ENCODE measurements at places on chromosomes 1 and 21.
A peak's percentile ranks its signal among the peaks of the same experiment; 100 is the strongest.

DNA sequence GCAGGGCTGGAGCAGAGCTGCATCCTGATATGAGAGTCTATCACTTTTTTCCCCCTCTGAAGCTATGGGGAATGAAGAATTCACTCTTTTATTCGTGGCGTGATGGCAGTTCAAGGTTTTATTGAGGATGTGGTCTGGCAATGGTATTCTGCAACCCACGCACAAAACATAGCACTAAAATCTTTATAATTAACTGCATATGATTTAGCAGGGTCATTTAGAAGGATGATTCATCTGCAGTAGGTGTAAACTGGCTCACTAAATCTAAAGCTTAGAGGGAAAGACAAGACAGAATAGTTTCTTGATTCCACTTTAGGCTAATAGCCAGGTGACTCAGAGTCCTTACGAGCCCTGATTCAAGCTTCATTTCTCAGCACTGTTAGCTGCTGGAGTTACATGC, 25.0 kb upstream of the CHRM3 start:
- no peak for DNase-seq

GRCh38 chr1:163863731-163864130, 542.0 kb downstream of the NUF2 start:
- no peak for DNase-seq

DNA sequence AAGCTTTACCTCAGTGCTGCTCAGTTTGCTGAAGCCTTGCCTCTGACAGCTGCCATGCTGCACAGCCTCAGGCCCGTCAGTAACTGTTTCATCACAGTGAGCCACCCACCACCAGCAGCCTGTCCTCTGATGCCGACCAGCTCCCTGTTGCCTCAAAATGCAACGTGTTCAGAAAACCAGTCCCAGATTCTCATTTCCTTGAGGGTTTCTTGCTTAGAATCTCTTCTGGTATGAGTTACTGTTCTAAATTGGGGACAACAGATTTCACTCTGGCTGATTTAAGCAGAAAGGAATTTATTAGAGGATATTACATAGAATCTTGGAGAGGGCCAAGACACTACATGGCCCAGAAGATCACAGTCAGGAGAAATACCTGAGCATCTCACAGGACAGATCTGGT, 11.0 kb downstream of the UBL4B start:
- no peak for DNase-seq

DNA sequence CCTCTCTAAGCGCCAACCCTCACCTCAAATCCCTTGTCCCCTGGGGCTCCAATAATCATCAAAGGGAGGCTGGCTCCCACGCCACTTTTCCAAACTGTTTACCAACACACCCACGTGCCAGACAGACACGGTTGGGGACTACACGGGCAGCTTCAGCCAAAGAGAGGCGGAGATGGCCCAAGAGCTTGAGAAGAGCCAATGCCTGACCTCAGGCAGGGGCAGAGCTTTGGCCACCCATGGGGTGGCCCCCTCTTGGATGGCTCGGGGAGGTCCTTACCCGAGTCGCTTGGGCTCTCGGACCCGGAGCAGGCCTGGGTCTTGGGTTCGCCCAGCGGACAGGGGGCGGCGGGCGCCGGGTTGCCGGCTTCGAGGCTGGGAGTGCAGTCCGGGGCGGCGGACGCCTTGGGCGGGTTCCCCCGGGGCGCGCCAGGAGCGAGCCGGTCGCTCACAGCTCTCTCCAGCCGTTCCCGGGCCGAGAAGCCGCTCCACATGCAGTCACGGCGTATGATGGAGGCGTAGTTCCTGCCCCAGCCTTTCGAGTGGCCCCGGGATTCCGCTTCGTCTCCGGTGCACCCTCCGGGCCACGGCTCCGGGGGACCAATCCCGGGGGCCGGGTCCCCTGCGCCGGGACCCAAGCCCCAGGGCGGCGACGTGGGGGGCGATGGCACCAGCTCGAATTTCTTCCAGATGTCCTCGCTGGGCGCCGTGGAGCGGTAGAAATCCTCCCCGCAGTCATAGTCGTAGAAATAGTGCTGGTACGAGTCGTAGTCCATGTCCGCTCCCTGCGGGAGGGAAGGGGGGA, 854 bp downstream of the MYCL start:
- DNase-seq = peak; percentile 61

DNA sequence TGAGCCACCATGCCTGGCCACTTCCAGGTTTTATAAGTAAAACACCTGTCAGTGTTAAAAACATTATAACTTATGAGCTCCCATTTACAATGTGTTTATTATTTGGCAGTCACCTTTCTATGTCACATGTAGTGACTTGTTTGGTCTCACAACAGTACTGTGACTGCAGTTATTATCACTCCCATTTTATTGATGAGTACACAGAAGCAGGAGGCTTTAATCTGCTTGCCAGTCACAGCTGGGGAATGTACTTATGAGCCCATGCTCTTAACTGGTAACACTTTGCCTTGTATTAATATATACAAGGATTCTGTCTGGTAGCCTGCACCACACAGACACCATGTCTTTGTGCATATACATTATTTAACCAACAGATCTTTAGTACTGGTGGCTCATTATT, 31.1 kb upstream of the BACH1 start:
- DNase-seq = no peak

DNA sequence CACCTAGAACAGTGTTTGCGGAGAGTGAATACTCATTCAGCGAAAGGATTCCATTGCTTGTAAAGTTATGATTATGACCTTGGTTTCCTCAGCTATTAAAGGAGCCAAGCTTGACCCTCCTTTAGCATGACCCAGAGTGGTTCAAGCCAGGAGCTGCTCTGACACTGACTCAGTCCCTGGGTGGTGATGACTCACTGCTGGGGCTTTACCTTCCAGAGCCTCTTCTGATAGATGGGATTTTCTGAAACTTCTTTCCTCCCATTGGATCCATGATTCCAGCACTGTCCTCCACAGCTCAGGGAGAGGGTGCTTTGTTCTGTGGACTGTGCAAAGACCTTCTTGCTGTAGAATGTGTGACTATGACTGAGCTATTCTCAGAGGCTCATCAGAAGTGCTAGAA, 77.4 kb downstream of the S1PR1 start:
- no peak for DNase-seq

- DNase-seq = no peak
Observed at GRCh38 chr1:200909757-200910239, 15.1 kb downstream of the INAVA start.

DNA sequence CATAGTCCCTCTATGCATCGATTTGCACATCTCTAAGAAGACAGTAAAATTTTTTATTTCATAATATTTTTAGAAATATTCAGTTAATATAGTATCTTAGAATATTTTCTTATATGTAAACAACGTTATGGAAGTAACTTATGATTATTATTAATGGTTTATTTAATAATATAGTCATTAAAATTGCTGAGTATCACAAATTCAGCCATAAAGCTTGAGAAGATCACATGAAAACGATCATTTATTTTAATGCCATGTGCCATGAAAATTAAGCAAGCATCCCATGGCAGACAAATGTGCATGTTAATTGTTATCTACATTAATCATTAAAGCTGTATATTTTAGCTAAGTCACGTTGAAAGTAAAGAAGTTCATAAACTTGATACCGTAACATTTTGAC, 907.1 kb downstream of the KCNT2 start:
- no peak for DNase-seq

DNA sequence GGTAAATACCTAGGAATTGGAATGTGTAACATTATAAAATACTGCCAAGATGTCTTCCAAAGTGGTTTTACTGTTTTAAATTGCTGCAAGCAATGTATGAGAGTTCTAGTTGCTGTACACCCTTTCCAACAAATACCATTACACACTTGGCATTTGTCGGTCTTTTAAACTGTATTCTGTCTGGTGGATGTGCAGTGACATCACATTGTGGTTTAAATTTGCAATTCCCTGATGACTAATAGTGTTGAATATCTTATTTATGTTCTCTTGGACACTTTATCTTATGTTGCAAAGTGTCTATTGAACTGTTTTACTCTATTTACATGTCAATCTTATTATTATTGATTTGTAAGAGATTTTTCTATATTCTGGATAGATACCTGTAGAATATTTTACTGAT, 561.2 kb upstream of the B3GALT2 start:
- no peak for DNase-seq

GRCh38 chr1:197911111-197911856, 5.9 kb upstream of the LHX9 start:
- DNase-seq = peak; percentile 61

DNA sequence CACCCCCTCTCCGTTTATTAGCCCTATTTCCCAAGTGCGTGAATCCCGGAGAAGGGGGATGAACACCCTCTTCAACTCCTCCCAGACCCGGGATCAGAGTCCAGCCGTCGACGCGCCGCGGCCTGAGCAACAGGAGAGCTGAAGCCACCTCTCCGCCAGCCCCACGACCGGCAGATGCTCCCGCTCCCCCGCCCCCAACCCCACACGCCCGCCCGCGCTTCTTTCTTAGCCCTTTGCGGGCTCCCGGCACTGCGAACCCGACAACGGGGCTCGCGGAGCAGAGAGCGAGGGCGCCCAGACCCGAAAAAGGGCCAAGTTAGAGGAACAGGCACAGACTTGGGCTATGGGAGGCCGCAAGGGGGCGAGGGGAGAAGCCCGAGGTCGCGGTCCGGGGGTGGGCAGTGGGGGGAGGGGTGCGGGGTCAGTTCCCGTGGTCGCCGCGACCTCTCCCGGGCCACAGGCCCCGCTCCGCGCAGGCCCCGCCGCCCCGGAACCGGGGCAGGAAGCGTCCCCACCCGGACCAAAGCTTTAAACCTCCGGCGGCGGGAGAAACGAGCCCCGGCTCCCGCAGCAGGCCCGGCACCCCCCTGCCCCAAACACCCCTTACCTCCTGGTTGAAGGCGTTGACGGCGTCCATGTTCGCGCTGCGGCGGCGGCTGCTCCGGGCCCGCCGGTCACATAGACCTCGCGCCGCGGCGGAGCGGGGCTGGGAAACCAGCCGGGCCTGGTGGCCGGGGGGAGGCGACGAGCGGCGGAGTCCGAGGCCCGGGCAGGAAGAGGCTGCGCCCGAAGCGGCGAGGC, 662 bp downstream of the SCAF4 start:
- peak; percentile 76 for DNase-seq

- DNase-seq = no peak
Observed at GRCh38 chr21:37166733-37167132, 93.7 kb downstream of the TTC3 start.
